H54 (cell line): ENCODE measurements at places on chromosomes 12 and 14.

DNA sequence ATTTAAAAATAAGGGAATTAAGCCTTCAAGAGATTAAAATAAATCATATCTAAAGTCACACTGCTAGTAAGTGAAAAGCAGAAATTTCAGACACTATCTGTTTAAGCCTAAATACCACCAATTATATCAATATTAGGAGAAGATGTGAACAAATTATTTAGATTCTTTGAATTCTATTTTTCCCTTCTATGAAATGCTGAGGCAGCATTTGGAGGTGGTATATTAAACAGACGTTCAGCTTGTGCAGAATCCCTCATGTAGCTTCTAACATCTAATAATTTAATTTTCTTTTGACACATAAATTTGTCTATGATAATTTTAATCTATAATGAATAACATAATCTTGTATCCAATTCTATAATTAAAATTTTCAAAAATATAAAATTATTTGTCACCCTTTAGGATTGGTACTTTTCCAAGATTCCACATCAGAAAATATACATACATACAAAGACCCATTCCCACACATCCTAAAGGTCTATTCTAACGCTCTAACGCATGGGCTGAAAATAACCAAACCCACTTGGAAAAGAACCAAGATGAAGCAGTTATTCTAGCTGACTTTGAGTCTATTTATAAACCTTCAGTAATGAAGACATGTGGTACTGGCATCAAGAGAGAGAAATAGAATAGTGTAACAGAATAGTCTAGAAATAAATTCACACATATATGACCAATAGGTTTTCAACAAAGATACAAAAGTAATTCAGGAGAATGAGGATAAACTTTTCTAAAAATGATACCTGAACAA, 751.8 kb downstream of the GALC start:
- no peak for DNase-seq

DNA sequence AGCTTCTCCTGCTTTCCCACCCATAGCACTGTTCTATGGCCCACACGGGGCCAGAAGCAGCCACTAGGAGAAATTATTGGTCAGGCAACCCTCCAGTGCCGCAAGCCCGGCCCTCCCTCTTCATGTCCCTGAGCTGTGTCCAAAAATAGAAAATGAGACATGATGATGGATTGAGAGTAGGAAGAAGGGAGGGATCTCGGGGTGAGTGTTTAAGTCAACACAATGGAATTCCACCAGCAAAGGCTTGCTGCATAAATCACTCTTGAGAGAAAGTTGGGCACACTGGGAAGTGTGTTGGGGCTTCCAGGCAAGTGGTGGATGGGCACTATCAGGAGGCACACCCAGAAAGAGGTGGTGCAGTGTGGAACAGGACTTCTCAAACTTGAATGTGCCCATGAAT, 94.2 kb downstream of the LLPH start:
- peak; percentile 54 for DNase-seq

DNA sequence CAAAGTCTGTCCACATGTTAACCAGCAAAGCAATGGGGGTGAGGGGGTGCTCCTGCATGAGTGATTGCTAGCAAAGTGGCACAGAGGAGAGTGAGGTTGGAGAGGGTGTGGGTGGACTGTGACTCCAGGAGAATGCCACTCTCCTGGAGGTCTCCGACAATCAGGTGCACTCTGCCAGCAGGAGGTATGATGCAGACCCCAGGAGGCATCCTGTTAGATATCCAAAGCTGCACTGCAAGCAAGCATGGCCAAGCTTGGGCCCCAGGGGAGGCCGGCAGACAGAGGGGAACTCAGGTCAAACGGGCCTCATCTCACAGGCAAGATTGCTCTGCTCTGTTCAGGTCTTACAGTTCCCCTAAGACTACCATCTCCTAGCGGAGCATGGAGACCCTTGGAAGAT, 73.5 kb upstream of the ALX1 start:
- no peak for DNase-seq

GRCh38 chr14:104447750-104448149, 131.8 kb upstream of the C14orf180 start:
- DNase-seq, result no peak

DNA sequence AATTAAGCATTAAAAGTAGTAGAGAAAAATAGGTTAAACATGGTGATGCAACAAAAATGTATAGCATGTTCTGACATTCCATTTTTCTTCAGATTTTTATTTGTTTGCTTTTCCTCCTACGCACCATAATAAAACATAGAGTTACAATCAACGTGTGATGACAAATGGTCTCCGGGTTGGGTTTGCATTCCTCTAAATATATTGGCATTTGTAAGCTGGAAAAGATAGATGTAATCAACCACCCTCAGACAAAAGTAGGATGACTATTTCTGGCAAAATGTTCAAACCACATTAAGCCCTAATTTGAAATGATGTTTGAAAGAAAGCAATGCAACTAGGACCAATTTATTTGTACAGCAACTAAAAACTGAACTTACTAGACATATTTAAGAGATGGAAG, 58.4 kb downstream of the SLC25A21 start:
- DNase-seq, result no peak

DNA sequence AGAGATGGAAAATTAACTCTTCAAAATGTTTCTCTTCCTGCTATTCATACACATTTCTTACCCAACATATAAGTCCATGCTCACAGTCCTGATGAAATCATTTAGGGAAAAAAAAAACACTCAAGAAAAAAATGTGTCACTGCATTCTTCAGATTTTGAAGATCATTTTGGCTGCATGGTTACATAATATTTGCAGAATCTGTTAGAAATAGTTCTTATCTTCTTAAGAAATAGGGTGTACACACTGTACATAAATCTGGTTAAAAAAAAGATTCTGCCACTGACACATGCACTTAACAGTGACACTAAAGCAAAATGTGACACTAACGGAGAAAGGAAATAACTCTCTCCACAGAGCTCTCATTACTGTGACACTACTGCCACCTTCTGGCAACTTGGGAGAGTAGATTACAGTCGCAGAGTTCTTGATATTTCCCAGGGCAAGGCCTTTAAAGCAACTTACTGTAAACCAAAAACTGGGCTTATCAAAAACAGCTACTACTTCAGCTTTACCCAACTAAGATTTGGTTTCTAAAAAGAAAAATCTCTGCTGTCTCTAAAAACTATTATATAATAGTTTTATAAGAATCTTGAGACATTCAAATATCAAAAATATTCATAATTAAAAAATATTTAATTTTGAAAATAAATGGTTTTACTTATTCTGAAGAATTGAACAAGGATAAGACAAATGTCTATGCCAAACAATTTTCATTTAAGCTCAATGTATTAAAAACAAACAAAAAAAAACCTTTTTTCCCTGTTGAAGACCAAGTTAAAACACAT, 65.0 kb downstream of the SETD3 start:
- DNase-seq, result peak; percentile 56

GRCh38 chr12:105324704-105325103, 5.8 kb upstream of the C12orf75 start:
- no peak for DNase-seq

DNA sequence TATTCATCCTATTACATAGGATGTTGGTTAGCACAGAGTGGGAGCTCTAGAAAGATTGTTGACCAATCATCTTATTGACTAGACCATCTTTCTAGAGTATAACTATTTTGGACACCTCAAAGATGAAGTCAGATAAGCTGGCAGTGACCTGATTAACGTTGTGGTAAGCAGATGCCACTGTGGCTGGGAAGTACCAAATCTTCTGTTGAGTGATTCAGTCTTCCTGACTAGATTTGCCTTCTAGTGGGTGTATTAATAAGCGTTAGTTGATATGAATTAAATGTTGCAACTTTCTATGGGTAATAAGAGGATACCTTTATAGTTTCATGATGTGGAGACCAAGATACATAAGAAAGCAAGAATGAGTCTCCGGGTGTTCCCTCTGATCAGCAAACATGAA, 51.2 kb upstream of the HELB start:
- no peak for DNase-seq
